Activated CD4-positive, alpha-beta T cell treated with anti-CD3 and anti-CD28 coated beads, Interleukin-2, amount 50 U/mL, for 16 hours (primary cell): ENCODE measurements at places on chromosomes 7 and 10.
A peak's percentile ranks its signal among the peaks of the same experiment; 100 is the strongest.

DNA sequence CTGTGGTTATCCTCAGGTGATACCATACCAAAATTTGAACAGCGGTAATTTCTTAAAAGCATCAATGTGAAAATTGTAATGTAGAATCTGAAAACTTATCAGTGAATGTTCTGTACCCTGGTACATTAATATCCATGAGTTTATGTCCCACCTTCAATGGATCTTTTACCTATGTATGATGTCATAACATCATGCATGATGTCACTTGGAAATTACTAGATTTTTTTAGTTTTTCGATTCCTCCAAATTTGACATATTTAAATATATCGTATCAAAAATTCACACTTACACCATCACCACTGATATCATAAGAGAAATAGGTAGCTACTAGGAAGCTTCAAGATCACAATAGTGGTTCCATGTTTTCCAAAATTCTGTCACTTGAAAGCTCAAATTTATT, 95.0 kb upstream of the AKR1E2 start:
- DNase-seq: no peak

GRCh38 chr7:103989200-103989784, at the start of gene RELN:
RELN (minus strand) TSS chr7:103989658; CDS start chr7:103989356, 302 bp downstream.
- DNase-seq: no peak

- DNase-seq: no peak
These were observed 34.6 kb downstream of the TLX1 start for GRCh38 chr10:101165736-101166135.

- no peak for DNase-seq
These were observed 767.2 kb downstream of the NXPH1 start for GRCh38 chr7:9200626-9201025.

DNA sequence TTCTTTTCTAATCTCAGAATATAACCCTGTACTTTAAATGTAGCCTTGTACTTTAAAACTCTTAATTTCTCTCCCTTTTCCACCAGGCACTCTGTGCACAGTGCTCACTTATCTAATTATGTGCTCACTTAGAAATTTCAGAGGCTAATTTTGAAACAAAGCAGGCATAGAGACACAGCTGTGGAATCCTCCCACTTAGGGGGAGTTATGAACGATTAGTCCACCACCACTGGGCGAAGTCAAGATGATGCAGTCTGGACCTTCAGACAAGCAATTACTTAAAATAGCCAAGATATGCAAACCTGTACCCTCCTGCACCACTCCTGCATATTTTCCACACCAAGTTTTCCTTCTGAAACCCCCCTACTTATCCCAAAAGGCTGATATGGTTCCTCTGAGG, 143.0 kb downstream of the STK31 start:
- no peak for DNase-seq

DNA sequence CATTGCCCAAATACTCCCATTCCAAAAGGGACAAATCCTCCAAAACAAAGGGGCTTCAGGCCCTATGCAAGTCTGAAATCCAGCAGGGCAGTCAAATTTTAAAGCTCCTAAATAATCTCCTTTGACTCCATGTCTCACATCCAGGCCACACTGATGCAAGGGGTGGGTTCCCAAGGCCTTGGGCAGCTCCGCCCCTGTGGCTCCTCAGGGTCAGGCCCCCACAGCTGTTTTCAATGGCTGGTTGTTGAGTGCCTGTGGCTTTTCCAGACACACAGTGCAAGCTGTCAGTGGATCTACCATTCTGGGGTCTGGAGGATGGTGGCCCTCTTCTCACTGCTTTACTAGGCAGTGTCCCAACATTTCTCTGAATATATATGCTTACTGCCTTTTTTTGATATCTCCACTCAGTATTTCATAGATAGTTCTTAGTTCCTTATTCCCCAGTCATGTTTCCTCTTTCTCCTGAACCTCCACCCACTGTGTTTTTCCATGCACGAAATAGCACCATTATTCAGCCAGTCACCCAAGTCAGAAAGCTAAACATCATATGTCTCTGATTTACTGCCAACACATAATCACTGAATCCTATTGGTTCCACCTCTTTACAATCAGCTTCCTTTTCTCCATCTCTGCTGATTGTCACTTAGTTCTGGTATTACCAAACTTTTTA, 172.6 kb upstream of the CACNA2D1 start:
- DNase-seq: no peak

DNA sequence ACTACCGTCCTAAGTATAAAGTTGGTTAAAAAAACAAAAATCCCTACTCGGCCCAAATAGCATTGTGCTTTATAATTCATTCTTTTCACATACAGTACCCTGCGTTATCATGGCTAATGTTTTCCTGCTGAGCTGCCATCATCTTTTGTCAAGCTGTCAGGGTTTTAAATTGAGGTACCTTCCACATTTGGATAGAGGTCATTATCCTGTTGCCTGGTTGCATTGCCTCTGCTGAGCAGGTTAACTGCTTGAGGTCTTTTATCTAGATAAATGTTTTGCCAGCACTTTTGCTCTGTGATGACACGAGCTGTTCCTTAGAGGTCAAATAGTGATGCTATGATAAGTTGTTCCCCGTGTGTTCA, 94.4 kb upstream of the FZD1 start:
- DNase-seq: no peak

DNA sequence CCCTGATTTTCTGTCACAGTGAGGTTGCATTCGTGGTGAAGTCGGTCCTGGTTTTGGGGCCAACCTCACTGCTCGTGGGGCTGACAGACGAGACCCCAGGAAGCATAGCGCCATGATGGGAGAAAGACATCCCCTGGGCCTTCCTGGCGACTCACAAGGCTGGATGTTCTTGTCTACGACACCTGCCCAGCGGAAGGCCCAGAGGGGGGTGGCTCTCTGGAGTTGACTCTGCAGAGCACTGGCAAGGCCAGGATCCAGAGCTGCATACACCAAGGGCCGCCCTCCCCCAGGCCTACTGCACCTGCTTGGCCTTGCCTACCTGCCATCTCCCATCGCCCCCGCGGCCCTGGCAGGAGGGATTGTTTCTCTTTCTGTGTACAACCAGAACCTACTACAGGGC, 608.9 kb downstream of the PTPRN2 start:
- DNase-seq: no peak

GRCh38 chr10:92699518-92700381, 10.0 kb downstream of the HHEX start:
- DNase-seq: peak; percentile 46

GRCh38 chr7:134246347-134246746, 70.4 kb downstream of the SLC35B4 start:
- no peak for DNase-seq

DNA sequence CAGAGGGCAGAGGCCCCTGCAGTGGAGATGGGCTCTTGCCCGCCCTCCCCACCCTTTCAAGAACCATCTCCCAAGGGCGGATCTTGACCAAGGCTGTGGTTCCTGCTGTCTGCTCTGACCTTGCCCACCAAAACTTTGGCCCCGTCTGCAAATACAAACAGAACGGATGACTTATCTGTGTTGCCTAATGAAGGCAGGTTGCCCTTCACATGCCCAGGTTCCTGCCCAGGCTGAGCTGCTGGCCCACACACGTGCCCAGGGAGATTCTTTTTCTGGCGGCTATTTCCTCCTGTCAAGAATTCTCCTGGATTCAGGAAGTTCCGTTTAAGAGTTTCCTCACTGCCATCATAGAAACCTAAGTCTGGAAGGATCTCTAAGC, 78.3 kb downstream of the PROSER2 start:
- DNase-seq: no peak

DNA sequence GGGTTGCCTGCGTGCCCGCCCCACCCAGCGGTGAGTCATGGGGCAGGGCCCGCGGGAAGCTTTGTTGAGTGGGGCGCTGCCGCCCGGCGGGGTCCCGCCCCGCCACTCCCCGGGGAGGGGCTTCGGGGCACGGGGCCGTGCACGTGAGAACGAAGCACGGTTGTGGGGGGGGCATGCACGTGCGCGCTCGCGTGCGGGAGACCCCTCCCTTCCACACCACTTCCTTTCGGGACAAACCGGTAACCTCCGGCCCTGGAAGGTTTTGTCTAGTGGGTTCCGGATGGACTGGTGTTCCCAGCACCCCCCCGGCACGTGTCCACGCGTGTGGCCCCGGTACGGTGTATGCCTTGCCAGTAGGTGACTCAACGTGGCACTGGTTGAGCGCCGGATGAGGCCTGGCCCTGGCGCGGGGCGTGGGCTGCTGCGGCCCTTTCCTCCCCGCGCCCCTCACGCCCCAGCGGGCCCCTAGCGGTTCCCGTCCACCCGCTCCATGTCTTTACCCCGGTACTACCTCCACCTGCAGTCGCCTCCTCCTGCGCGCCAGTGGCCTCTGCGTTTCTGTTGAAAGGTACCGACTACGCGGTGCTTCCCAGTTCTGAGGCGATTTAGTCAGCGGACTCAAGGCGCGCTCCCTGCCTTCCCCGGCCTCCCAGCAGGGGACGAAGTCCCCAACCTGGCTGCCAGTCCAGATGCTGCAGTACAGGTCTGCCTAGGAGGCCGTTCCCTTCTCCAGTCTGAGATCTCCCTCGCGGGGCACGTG, 3.1 kb downstream of the ADIRF start:
- peak; percentile 85 for DNase-seq

GRCh38 chr7:98640375-98640774, 23.3 kb downstream of the NPTX2 start:
- no peak for DNase-seq

DNA sequence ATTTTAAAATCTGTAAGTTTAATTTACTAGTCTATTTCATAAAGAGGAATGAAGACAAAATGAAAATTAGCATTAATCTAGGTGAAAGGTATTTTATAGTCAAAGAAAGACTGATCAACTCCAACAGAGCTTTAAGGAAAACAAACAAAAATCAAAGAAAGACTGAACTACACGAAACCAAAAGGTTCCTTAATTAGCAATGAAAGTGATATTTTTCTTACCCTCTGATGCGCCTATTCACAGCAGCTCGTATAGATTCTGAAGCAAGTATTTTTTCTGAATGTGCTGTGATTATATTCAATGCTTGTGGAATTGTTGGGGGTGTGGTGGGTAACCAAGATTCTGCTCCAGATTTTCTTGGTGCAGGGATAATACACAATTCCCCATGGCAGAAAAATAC, 11.8 kb downstream of the ECD start:
- no peak for DNase-seq

DNA sequence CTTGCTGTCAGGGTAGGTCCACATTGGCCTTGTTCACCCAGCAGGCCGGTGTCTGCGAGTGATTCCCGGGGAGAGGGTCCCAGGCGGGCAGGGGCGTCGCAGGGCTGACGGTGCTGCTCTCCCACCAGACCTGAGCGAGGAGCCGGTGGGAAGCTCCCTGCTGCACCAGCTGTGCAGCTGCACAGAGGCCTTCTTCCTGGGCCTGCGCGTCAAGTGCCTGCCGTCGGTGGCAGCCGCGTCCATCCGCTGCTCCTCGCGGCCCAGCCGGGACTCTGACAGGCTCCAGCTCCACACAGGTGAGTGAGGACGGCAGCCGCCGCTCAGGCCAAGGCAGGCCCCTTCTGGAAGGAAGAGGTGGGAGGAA, 14.6 kb downstream of the AMZ1 start:
- no peak for DNase-seq

GRCh38 chr7:26202019-26202990, 760 bp downstream of the CBX3 start:
- DNase-seq: peak; percentile 63

- no peak for DNase-seq
These were observed 11.8 kb upstream of the DDIT4 start for GRCh38 chr10:72261784-72262404.

DNA sequence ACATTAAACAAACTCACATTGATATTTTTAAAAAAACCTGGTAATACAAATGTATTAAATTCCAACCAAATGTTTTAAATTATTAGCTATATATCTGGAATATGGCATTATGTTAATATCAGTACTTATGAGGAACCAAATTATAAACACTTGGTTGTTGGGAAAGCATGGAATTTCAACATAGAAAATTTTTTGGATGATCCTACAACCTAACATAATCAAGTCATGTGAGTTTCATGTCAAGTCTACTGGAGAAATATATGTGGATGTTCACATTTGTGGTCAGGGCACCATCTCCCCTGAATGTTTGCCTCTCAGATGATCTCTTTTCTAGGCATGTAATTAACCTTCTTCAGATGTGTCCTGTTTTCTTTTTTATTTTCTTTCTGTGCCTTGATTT, 5.2 kb upstream of the POT1 start:
- no peak for DNase-seq

GRCh38 chr10:112966194-112966855, 16.3 kb downstream of the TCF7L2 start:
- no peak for DNase-seq

DNA sequence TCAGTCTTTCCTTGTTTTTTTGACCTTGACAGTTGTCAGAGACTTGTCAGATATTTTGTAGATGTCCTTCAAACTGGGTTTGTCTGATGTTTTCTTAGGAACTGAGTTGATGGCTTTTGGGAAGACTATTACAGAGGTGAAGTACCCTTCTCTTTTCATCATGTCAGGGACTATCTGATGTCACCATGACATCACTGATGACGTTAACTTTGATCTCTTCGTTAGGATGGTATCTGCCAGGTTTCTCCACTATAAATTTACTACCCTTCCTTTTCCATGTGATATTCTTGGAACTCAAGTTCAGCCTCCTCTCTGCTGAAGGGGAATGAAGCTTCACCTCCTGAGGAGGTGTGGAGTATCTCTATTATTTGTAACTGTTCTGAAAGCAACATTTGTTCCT, 78.5 kb downstream of the SUGCT start:
- no peak for DNase-seq

DNA sequence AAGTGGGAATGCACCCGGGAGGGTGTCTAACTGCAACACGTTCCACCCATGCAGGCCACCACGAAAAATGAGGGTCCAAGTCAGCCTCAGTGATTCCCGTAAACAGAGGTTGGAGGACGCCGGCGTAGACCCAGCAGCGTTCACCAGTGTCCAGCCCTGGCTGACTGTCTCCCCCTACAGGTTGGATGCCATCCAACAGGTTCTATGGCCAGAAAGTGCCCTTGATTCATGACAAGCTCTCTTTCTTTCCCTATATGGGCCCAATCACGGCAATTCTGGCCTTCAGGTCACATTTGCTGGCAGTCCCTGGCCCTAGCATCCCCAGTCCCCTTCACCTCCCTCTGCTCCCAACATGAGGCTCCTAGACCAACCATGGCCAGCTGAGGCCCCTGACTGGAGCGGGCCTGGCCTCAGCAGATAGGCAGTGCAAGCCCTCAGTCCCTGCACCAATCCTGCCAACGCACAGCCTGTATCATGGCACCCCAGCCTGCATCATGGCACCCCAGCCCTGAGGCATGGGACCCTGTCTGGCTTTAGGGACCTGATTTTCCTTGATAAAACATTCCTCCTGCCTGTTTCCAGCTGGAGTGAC, 227.4 kb downstream of the GRID1 start:
- peak; percentile 36 for DNase-seq

DNA sequence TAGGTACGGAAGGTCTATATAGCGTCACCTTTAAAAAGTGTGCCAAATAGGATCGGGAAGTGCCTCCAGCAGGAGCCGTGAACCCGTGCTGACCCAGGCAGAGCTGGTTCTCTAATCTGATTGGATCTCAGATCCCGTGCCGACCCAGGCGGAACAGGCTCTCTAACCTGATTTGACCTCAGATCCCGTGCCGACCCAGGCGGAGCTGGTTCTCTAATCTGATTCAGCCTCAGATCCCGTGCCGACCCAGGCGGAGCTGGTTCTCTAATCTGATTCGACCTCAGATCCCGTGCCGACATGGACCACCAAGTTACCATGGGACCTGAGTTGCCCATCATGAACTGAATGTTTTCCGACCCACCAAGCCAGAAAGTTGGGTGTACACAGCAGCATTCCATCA, 463.9 kb downstream of the PTPRN2 start:
- no peak for DNase-seq
